Immature natural killer cell (primary cell): ENCODE measurements at places on chromosomes 5 and 9. TPM values are rescaled to one million over a fixed set of nuclear protein-coding genes. Genes with fewer than 3 reads are reported as not detected.

DNA sequence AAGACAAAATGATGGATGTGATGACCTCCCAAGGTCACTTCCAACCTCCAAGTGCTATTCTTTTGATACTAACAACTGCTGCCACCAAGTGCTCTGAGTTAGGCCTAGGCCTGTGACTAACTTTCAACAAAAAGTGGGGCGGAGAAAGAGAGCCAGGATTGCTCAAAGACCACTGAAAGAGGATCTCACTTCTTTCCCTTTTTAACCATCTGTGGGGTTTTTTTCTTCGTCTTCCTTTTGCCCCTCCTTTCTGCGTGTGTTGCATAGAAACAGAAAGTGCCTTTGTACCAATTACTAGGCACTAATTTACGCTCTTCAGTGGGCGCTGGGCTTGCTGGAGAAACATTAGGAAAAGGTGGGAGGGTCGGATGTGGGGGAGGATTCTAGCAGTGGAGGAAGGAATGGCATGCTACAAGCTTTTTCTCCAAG is 8.0 kb downstream of the KLF9 start:
- H3K36me3 ChIP-seq, result no peaks in the 10 kb centered on the region
- H3K4me1 ChIP-seq, result peaks cover 80% of the 10 kb centered on the region
- peak; percentile 28 for DNase-seq
- peaks cover 9% of the 10 kb centered on the region for H3K27me3 ChIP-seq
- peak overlapping the region; percentile 94 for H3K27ac ChIP-seq

DNA sequence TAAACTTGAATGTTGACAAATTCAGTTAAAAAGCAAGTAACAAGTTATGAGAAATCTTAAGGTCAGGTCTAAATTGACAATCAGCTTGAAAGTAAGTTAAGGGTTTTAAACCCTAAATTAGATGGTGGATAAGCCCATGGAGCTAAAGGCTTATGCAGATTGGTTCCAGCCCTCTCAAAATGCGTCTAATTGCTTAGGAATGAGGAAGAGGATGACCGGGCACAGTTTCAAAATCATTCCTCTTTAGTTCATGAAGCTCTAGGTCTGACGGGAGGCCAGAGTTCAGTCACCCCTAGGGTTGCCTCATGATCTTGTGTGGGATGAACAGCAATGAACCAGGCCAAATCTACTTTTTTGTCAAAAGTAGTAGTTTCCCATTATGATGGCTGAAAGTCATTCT is 75.4 kb downstream of the SLC38A9 start:
- DNase-seq, result no peak
- H3K36me3 ChIP-seq, result peaks cover 16% of the 10 kb centered on the region
- H3K27me3 ChIP-seq, result no peaks in the 10 kb centered on the region
- no peak overlapping the region for H3K27ac ChIP-seq
- H3K4me1 ChIP-seq, result peaks cover 10% of the 10 kb centered on the region
- no peak overlapping the region for H3K4me3 ChIP-seq

Gene PCDH1
- 26.7 TPM for polyA plus RNA-seq

- no peaks in the 10 kb centered on the region for H3K4me1 ChIP-seq
- no peak overlapping the region for H3K4me3 ChIP-seq
- H3K27me3 ChIP-seq, result peaks cover 3% of the 10 kb centered on the region
- H3K36me3 ChIP-seq, result peaks cover 4% of the 10 kb centered on the region
- no peak for DNase-seq
- no peak overlapping the region for H3K27ac ChIP-seq
These were observed 21.6 kb downstream of the ANKRD33B start for GRCh38 chr5:10585518-10585915.

DNA sequence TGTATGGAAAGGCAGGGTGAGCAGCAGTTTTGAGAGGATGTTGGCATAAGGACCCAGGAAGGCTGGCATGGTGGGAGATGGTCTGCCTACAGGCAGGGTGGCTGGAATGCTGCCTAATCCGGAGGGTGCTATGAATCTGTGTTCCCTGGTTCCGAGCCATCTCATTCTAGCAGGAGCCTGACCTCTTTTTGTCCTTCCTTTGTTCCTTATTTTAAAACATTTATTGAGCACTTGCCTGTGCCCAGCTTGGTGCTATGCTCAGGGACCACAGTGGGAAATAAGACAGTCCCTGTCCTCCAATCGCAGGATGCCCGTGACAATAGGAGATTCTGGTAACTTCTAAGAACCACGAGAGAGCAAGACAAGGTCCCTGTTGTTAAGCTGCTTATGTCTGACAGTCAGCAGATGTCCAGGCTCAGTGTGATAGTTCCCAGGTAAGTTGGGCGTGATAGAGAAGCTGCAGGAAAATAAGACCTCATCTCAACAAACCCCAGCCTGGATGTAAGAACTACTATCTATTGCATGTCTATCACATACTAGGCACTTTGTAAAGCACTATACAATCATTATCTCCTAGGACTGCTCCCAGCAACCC is 9.1 kb upstream of the ZBTB34 start:
- H3K27ac ChIP-seq, result no peak overlapping the region
- H3K4me1 ChIP-seq, result no peaks in the 10 kb centered on the region
- no peak for DNase-seq
- H3K4me3 ChIP-seq, result no peak overlapping the region
- H3K36me3 ChIP-seq, result no peaks in the 10 kb centered on the region

DNA sequence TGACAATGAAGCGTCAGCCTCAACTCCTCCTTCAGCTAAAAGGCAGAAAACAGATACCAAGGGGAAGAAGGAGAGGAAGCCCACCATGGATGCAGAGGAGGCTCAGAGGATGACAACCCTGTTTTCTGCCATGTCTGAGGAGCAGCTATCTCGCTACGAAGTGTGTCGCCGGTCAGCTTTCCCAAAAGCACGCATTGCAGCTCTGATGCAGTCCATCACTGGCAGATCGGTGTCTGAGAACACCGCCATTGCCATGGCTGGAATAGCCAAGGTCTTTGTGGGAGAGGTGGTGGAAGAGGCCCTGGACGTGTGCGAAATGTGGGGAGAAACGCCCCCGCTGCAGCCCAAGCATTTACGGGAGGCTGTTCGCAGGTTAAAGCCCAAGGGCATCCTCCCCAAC is 968 bp downstream of the TAF11L11 start:
- no peaks in the 10 kb centered on the region for H3K4me1 ChIP-seq
- no peaks in the 10 kb centered on the region for H3K36me3 ChIP-seq
- H3K27me3 ChIP-seq, result no peaks in the 10 kb centered on the region
- no peak overlapping the region for H3K27ac ChIP-seq
- H3K4me3 ChIP-seq, result no peak overlapping the region
- DNase-seq, result no peak
